Suprapubic skin (tissue), 4 donors: ENCODE measurements at places on chromosomes 16 and 17.

DNA sequence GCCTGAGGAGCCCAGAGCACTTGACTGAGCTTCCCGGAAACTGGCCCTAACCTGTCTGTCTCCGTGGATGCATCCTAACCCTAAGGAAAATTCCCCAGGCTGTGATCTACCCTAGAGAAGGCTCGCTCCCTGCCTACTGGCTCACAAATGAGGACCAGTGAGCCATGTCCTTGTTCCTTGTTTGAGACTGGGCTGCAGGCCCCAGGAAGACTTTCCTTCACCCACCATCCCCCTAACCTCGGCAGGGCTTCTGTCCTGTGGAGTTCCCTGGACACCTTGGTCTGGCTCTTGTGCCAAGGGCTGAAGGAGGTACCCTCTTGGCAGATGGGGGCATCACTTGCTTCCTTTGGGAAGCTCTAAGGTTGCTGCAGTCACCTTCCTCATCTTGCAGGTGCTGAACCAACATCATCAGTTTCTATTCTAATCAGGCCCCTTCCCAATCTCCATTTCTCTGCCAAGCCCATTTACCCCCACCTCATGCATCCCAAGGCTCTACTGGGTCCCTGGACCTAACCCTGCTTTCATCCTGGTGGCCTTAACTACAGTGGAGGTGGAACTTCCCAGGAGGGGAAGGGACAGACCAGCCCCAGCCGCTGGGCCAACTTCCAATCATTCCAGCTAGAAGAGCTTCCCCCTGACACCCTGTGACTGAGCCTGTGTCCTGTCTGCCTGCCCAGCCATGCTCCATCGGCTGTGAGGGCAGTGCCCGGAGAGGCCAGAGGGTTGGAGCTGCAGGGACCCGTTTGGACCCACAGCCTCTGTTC is 12.4 kb downstream of the RNF40 start:
- DNase-seq = no peak

DNA sequence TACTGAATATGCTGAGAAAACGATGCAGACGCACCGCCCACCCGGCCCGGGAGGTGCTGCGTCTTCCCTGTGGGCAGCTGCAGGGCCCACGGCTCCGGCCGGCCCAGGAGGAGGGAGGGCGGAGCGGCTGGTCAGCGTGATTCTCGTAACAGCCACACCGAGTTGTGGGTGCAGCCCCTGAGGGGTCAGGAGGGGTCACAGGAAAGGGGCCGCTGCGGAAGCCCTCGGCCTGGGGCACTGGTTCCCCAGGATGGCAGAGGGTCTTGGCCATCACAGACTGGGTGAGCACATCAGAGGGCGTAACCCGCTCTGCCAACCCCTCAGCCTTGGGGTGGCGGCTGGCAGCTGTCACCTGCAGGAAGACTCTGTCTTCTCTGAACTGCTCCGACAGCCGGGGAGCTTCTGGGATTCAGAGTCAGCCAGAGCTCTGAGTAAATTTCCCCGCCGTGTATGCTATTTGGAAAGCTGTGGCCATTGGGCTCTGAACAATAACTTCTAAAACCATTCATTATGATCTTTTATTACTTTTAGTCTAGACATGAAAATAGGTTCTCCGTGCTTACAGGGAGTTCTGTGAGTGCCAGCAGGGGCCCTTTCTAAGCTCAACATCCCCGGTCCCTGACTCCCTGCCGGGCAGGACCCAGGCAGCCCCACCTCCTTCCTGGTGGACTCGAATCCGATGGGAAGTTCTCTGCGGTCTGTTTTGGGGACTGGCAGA is 87.4 kb upstream of the CHMP6 start:
- no peak for DNase-seq

- no peak for DNase-seq
Observed at GRCh38 chr16:27431773-27432532, 30.0 kb downstream of the IL21R start.

- DNase-seq = no peak
Observed at GRCh38 chr16:68436581-68436980, 11.7 kb downstream of the SMPD3 start.

GRCh38 chr16:53453928-53454327 is 19.7 kb downstream of the RBL2 start:
- DNase-seq = no peak

DNA sequence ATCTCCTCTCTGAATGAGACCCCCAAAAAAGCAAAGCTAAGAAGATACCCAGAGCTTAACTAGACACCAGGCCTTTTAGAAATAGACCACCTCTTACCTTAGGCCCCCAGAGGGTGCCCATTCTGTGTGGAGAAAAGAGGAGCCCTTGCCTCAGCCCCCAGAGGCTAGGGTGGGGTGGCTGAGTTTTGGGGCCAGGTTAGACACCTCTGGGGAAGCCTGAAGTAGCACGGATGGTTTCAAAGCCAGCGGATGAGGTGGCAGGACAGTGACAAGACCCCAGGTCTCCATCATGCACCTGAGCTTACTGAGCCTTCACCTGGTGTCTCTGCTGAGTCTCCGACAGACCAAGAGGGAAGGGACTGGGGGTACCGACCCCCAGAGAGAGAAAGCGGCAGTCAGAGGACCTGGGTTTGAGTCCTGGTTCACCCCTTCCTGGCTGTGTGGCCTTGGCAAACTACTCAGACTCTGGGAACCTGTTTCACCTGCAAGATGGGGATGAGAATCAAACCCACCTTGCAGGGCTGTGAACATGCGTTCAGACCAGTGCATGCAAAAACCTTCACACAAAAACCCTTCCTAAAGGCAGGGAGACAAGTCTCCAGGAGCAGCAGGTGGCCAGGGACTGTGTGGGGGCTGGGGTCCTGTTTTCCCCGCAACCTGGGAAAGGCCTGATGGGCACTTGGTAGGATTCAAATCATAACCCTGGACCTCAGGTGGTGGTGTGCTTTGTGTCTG is 7.7 kb downstream of the SCGB1C2 start:
- DNase-seq = peak; percentile 40

DNA sequence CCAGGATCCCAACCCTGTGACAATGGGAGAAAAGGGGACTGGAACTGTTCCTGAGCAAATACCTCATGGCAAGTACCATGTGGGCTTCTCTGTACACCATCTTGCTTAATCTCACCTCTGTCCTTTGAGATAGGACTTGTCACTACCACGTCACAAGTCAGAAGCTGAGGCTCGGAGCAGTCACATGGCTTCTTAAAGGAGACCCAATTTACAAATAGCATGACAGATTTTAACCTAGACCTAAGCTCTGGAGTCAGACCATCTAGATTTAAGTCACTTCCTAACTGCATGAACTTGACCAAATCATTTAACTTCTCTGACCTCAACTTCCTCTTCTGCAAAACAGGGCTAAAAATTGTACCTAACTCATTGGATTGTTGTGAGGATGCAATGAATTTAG is 36.0 kb upstream of the CCL1 start:
- DNase-seq = no peak

DNA sequence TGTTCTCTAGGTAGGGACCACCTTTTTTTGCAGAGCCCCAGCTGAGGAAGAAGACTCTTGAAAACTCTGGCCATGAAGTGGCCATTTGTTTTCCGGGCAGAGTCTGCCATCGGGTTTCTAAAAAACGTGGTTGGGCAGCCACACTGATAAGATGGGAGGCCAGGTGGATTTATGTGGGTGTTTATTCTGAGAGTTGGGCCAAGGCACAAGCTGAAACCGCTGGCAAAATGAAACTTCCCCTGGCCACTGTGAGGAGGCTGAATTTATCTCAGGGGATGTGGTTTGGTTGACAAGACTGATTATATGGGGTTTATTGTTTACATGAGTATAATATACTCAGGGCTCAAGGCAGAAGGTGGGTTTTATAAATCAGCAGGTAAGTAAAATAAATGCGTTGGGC is 421.8 kb downstream of the UTP18 start:
- DNase-seq = no peak

GRCh38 chr17:28741358-28742349 is 2.2 kb upstream of the TRAF4 start:
- no peak for DNase-seq

GRCh38 chr17:57045868-57046704 is 39.0 kb upstream of the AKAP1 start:
- DNase-seq = peak; percentile 81

GRCh38 chr16:77555126-77555525 is 120.3 kb upstream of the ADAMTS18 start:
- no peak for DNase-seq

DNA sequence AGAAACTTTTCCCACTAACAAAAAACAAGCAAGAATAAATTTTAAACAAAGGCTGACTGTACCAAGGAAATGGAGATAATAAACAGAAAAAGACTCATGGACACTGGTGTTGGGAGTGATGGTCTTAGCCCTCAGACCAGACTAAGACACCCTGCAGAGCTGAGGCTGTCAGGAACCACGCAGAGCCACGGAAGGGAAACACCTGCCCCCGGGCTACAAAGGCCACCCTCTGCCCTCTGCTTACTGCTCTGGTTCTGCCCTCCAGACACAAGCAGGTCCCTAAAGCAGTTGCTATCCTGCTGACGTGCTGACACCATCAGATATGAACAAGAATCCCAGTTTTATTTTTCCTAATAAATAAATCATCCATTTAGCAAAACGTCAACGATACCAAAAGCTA is 80.0 kb downstream of the ANKRD11 start:
- DNase-seq = no peak

- no peak for DNase-seq
Observed at GRCh38 chr16:74743045-74743667, 31.5 kb downstream of the FA2H start.

DNA sequence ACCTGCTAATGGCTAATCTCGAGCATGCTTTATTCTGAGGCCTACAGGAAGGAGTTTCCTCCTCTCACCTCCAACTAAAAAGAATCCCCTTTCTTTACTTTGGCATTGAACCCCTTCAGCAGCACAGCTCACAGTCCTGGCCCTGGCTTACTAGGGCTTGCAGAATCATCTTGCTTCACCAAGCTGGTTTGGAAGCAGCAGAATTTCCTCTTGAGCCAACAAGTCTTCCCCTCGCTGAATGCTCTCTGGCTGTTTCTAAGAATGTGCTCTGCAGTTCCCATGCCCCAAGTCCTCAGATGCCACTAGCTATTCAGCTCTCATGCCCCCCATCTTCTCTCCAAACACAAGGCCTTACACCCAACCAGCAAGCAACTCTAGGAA is 271.2 kb downstream of the NTN1 start:
- no peak for DNase-seq

DNA sequence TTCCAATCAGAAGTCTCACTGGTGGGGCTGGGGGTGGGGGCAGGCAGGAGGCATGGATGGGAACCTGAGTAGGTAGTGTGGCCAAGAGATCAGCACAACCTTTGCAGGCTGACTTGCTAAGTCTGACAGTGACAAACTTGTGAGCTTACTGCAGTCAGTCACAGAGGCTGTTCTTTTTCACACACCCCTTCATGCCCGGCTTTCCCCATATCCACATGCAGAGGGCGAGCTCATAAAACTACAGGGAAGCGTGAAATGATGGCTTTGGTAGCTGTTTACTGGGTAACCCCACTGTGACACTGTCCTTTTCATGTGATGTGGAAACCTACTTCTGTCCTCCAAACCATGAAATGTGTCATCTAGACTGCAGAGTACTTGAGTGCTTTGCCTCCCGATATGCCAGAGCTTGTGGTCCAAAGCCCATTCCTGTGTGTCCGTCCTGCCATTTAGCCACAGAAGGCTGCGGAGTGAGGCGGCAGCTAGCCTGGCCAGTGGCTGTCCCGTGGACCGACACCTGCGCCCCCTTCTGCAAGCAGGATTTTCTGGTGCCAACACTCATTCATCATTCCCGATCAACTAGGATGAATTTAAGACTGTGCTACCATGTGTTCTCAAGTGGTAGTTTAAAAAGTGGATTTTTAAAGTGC is 9.8 kb downstream of the GEMIN4 start:
- DNase-seq = no peak

DNA sequence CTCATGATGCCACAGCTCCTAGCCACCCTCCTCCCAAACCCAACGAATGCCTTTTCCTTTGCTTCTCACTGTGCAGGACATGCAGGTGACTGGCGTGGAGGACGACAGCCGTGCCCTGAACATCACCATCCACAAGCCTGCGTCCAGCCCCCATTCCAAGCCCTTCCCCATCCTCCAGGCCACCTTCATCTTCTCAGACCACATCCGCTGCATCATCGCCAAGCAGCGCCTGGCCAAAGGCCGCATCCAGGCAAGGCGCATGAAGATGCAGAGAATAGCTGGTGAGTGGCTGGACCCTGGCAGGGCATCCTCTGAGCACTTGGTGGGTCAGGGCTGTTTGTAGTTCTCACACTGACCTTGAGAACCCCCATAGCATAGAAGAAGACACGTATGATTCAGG is 132.3 kb downstream of the SOCS1 start:
- DNase-seq = no peak

DNA sequence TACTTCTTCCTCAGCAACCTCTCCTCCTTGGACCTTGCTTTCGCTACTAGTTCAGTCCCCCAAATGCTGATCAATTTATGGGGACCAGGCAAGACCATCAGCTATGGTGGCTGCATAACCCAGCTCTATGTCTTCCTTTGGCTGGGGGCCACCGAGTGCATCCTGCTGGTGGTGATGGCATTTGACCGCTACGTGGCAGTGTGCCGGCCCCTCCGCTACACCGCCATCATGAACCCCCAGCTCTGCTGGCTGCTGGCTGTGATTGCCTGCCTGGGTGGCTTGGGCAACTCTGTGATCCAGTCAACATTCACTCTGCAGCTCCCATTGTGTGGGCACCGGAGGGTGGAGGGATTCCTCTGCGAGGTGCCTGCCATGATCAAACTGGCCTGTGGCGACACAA is 429 bp downstream of the OR2C1 start:
- no peak for DNase-seq

- no peak for DNase-seq
Observed at GRCh38 chr16:51035110-51035498, 116.0 kb downstream of the SALL1 start.

GRCh38 chr17:43125967-43126910 is 1.1 kb upstream of the BRCA1 start:
- no peak for DNase-seq

DNA sequence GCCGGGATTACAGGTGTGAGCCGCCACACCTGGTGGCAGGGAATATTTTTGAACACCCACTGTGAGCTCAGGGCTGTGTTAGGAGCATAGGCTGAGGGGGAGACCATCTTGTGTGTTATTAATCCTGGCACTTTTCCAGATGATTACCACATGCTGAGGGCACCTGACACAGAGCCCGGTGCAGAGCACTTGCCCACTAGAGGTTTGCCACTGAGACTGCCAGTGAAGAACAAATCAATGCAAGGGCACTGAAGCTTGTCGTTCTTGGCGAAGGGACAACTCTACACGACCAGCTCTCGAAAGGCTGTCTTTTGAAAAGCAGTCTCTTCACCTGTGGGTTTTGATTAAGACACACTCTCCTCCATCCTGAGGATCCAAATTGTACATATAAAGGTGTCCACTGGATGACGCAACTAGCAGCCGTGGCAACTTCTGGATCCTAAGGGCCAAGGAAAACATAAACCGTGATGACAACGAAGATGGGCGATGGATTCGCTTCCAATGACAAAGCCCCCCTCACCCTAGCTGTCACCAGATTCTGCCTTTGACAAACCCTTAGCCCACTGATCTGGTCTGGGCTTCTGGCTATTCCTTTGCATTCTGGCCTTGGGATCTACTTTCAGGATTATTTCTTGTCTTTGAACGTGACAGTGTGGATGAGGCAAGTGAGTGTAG is 28.7 kb downstream of the WIPI1 start:
- DNase-seq = peak; percentile 49
